ENCODE measurements at places on chromosomes 13 and 19. TPM values are rescaled to one million over a fixed set of nuclear protein-coding genes. Genes with fewer than 3 reads are reported as not detected.

The FOXA3 gene
- not detected for total RNA-seq

The ATP8A2 gene
- total RNA-seq, result 0.05 TPM

The NPAS1 gene
- not detected for total RNA-seq

The PLIN5 gene
- total RNA-seq, result 0.07 TPM

The JAK3 gene
- 4.7 TPM for total RNA-seq

The LGI4 gene
- not detected for total RNA-seq

The TEX30 gene
- 35.4 TPM for total RNA-seq

The CABP5 gene
- not detected for total RNA-seq

The AP1M1 gene
- total RNA-seq, result 141 TPM

The SCEL gene
- not detected for total RNA-seq

The PALM gene
- 6.9 TPM for total RNA-seq

The SOX21 gene
- total RNA-seq, result not detected

The LRG1 gene
- total RNA-seq, result 0.79 TPM

The KLK14 gene
- total RNA-seq, result not detected

The CLIP3 gene
- 2.1 TPM for total RNA-seq

The CYP4F8 gene
- not detected for total RNA-seq

The CBLC gene
- not detected for total RNA-seq

The LILRB1 gene
- total RNA-seq, result not detected

The PLIN3 gene
- total RNA-seq, result 78.5 TPM

The CD37 gene
- total RNA-seq, result not detected

The NKPD1 gene
- 0.05 TPM for total RNA-seq

The DAND5 gene
- total RNA-seq, result 0.07 TPM

The IZUMO1 gene
- total RNA-seq, result 0.47 TPM

The ADGRE1 gene
- total RNA-seq, result not detected

The PCP2 gene
- not detected for total RNA-seq

The CRTC1 gene
- 3.7 TPM for total RNA-seq

The ZNF579 gene
- 6.4 TPM for total RNA-seq

The GIPR gene
- total RNA-seq, result not detected

The TEAD2 gene
- total RNA-seq, result 65.2 TPM

The GZMM gene
- not detected for total RNA-seq

The ZNF626 gene
- 7.1 TPM for total RNA-seq

The ZNF296 gene
- total RNA-seq, result 1.2 TPM

The CPAMD8 gene
- 0.80 TPM for total RNA-seq

The ZNF333 gene
- total RNA-seq, result 4.1 TPM

The SLC5A5 gene
- not detected for total RNA-seq

The C13orf42 gene
- total RNA-seq, result not detected

The ZNF541 gene
- total RNA-seq, result 0.15 TPM

The SIGLEC12 gene
- not detected for total RNA-seq

The ZNF667 gene
- 0.94 TPM for total RNA-seq

The PSG7 gene
- total RNA-seq, result 0.64 TPM

The DNAAF3 gene
- 1.8 TPM for total RNA-seq

The GFY gene
- total RNA-seq, result not detected

The RASL11A gene
- total RNA-seq, result 6.4 TPM

The SHISA7 gene
- not detected for total RNA-seq

Data from mammary microvascular endothelial cell (primary cell).